A549 (cell line): ENCODE measurements at places on chromosomes 1 and 21. TPM values are rescaled to one million over a fixed set of nuclear protein-coding genes. Genes with fewer than 3 reads are reported as not detected.

GRCh38 chr1:58156124-58156468 lies 390.4 kb downstream of the OMA1 start:
- DNase-seq: no peak

- peak; percentile 41 for DNase-seq
Measured at GRCh38 chr21:38171723-38172344, 85.0 kb upstream of the KCNJ15 start.

GRCh38 chr1:4546911-4547310 lies 107.5 kb upstream of the AJAP1 start:
- no peak for DNase-seq

DNA sequence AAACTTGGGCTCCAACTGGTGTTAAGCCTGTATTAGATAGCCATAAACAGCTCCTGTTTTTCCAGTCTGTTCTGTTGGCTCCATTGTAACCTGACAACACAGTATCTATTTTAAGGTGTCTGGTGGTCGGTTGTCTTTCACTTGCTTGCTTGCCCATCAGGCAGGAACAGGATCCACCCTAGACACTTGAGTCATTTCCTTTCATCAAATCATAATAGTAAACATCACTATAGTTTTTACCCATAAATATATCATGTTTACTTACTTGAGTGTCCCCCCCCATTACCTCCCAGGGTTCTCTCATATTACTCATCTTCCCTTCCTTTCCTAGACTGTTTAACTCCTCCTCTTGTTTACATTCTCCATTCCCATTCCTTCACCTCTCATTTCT lies 2.9 kb downstream of the DDI2 start:
- DNase-seq: peak; percentile 60

DNA sequence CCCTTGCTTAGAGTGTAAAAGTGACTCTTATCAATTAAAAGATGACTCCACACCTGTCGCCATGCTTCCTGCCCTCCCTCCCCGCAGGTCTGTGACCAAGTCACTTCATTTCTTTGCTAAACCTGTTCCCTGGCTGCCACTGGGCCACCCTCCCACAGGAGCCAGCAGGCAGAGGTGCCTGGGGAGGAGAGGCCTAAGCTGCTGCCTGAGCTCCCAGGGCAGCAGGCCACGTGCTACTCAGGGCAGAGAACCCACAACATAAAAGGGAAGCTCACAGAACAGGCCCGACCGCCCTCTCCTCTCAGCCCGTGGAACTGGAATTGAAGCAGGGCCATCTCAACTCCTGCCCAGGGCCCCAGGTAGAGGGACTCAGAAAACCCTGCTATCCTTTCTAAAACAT lies 4.9 kb downstream of the C1orf198 start:
- DNase-seq: no peak

DNA sequence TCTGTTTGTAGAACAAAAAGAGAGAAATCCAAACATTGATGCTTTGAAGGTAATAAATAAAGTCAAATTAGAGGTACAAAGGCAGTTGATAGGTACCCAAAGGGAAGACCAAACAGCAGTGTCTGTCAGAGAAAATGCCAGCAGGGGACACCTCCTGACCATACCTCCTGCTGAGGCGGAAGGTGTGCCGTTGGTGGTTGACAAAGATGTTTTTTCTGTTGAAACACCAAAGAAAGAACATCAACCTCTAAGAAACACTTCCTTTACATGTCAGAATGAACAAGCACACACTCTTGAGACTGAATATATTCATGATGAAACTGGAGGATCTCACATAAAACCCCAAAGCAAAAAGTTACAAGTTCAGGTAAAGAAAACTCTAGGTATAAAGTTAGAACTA lies 128.3 kb downstream of the MACF1 start:
- no peak for DNase-seq

- no peak for DNase-seq
Measured at GRCh38 chr1:98049370-98050135, 128.7 kb upstream of the DPYD start.

LRRIQ3 gene
- 2.4 to 2.8 TPM (median 2.5 TPM) in 3 replicates for polyA plus RNA-seq

- no peak for DNase-seq
Measured at GRCh38 chr1:195195423-195196057, 1412.7 kb downstream of the KCNT2 start.

DNA sequence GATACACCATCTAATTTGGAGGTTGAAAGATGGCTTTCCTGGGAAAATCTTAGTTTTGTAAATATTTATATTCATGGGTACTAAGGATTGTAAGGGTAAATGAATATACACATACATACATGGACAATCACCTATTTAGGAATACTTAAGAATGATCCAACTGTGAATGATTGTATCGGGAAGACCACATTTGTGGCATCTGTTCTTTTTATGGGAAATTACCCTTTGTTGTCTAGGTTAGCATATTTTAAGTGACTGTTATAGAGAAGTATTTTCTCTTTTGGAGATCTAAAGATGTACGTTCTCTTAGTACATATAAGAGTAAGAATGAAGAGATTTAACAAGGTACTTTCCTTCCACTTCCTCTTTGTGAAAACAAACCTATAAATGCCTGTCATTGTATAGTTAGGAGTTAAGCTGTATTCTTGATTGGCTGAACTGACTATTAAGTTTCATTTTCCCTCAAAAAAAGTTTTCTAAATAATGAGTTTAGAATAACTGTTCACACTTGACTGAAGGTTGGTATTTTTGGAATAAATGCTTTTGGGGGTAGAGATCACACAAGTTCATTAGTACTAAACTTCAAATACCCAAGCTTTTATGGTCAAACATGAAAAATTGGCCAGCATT lies 26.7 kb downstream of the SNX7 start:
- DNase-seq: no peak

SPRR2E gene
- not detected in 3 replicates for polyA plus RNA-seq

GRCh38 chr1:77416692-77417450 lies 135.1 kb downstream of the AK5 start:
- DNase-seq: no peak

DNA sequence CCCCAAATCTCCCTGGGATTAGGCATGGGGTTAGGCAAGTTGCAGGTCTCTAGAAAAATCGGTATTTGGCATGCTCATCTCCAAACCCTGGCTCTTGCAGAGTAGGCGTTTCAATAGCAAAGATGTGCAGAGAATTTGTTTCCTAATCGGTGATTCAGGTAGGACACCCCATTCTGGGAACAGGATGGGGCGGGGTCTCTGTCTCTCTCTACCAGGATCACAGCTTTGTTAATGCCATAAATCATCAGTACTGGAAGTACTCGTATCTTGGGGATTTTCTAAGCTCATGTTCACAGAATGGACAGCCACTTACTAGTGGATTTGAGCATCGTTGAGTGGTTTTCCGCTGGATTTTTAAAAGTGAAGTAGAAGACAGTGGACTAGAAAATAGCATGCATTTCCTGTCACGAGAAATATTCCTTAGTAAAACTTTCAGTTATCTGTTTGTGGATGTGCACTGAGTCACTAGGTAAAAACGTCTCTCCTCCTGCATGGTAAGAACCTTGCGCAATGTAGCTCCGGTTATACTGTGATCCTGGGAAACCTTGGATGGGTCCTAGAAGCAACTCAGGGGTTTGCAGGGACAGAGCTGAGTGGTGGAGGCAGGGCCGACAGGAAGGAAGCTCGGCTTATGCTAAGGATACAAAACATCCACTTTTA lies 5.1 kb downstream of the TMEM51 start:
- peak; percentile 68 for DNase-seq

SLAMF8 gene
- polyA plus RNA-seq: 0.07 TPM in 1 of 3 replicates, not detected in the others

DNA sequence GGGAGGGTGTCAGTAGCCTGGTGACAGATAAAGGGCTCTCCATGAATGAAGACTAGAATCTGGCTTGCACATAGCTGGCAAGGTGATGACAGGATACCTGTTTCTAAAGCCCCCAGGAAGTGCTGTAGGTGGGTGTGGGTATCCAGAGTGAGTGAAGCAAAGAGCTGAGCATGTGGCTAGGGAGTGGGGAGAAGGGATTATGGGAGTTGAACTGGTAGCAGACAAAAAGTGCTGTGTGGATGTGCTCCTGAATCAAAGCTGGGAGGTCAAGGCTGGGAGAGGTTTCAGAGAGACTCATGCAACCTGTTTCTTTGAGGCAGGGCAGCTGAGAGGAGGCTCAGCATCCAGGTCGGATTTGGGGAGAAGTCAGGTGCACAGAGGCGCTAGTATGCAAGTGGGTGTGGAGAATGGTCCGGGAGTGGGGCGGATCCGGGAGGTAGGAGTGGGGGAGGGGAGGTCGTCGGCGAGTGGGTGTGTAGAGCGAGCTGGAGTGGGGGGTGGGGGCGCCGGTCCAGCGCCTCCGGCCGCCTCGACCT lies 600 bp downstream of the ASTN1 start:
- no peak for DNase-seq

- DNase-seq: no peak
Measured at GRCh38 chr1:206456577-206457370, 13.5 kb upstream of the IKBKE start.

APCS gene
- not detected in 3 replicates for polyA plus RNA-seq

LCE3D gene
- polyA plus RNA-seq: 0.18 to 0.39 TPM (median 0.18 TPM) in 3 replicates

DNA sequence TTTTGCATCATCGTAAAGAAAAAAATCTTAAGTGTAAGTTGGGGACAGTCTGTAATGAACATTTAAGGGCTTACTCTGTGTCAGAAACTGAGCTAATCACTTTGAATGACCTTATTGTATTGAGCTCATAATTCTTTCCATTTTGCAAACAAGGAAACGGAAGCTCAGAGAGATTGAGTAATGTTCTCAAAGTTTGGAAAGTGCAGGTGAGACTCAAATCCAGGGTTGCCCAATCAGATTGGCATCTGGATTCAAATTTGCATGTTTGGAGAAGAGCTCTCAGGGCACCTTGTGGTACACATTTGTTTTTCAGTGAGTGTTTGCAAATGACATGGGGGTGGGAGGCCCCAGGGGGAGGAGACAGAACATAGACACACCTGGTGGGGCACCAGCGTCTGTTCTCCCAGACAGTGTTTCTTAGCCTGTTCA lies 8.0 kb downstream of the ALPL start:
- no peak for DNase-seq
